ENCODE measurements at places on chromosomes 3 and 15. TPM values are rescaled to one million over a fixed set of nuclear protein-coding genes. Genes with fewer than 3 reads are reported as not detected.

The NAA80 gene
- 3.6 TPM for total RNA-seq

The TMEM158 gene
- 0.87 TPM for total RNA-seq

The CPLX3 gene
- total RNA-seq = not detected

The ATG3 gene
- 60.1 TPM for total RNA-seq

The MEGF11 gene
- not detected for total RNA-seq

The ABCC5 gene
- 8.9 TPM for total RNA-seq

The FOXB1 gene
- total RNA-seq = not detected
